Activated CD8-positive, alpha-beta T cell treated with anti-CD3 and anti-CD28 coated beads for 36 hours (primary cell): ENCODE measurements at places on chromosomes 2 and 18.

DNA sequence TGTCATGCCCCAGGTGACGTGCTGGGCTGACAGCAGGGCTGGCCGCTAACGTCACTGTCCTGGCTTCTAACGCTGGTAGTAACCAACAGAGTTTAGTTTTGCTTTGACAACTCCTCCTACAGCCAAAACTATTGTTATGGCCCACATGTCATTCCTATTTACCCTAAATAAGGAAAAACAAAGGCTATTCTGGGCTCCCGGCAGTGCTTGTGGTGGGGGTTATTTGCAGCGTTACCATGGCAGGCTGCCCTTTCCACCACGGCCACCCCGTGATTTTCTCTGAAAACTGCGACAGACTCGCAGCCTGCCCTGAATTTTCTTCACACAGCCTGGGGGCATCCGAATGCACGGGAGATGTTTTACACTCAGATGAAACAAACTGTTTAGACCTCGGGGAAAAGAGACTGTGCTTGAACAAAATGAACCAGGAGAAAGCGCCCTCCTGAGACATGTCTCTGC lies 115.2 kb downstream of the FAM210A start:
- peak; percentile 72 for DNase-seq

GRCh38 chr2:173221937-173222594 lies 132.6 kb upstream of the CDCA7 start:
- no peak for DNase-seq

DNA sequence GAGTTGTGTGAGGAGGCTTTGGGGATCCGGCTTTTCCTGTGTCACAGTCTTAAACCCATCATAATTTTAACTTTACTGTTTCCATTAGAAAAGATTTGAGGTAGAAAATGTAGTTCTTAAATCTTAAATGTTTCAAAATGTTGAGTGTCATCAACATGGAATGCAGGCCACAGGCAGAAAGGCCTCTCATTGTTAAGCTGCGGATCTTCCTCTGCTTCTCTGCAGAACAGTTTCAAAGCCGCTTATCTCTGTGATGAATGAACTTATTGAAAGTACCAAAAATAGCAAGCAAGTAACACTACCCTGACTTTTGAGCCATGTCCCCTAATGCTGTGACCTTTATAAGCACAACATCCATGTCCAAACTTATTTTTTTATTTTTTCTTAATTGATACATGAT lies 1645.8 kb downstream of the DPP10 start:
- DNase-seq = no peak

GRCh38 chr2:119425620-119426395 lies 5.8 kb upstream of the TMEM37 start:
- DNase-seq = no peak

DNA sequence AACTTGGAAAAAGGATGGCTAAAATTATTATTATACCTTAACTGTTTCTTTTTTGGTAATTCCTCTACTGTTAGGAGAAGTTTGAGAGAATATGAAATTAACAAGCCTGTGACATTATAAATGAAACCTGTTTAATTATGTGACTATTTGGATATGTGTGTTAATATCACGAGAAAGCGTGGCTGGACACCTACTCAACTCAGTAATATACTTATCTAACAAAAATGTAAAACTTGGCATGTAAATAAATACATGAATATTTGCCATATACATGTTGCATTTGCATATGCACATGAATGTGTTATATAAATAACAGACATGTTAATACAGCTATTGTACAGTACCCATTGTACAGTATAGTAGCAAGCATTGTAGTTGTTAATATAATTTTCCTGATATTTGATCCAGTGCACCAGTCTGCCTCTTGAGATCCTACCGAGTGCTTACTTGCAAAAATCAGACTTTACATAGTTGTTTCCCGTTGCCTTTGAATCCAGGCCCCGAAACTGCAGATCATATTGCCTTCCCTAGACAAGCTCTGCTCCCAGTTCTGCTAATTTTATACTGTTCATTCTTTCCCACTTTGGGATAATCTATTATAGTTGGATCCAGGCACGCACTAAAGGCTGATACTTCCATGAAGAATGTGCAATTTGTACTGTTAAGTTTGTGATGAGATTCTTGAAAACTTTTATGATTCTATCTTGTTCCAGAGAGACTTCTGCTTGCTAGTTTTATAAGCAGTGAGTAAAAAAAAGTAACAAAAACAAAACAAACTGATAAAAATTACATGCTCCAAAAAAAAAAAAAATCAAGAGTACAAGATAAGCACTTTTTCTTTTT lies 395.6 kb downstream of the ARHGAP15 start:
- DNase-seq = no peak

DNA sequence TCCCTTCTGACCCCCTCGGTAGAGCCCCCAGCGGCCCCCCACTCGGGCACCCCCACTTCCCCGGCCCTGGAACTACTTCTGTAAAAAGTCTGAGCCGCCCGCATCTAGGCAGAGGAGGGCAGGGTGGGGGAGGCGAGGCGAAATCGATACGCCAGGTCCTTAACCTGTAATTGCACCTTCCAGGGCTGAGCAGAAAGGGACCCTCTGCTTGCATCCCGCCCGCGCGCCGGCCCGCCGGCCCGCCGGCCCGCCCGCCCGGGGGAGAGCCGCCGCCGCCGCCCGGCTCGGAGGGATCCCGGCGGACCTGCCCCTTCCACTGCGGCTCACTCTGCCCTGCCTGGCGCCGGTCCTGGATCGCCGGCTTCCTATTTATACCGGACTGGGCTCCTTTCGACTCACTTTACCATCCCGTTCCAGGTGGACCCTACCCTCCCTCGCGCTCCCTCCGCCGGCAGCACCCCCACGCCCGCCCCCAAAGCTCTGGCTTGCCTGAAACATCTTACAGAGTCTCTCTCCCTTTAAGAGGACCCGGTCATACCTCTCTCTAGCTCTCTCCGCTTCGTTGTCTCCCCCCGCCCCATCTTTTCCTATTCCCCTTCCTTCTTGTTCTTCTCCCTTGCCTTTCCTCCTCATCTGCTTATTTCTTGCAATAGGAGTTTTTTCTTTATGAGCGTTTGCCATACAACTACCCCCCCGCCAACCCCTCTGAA lies 797 bp downstream of the KLHL14 start:
- DNase-seq = no peak

DNA sequence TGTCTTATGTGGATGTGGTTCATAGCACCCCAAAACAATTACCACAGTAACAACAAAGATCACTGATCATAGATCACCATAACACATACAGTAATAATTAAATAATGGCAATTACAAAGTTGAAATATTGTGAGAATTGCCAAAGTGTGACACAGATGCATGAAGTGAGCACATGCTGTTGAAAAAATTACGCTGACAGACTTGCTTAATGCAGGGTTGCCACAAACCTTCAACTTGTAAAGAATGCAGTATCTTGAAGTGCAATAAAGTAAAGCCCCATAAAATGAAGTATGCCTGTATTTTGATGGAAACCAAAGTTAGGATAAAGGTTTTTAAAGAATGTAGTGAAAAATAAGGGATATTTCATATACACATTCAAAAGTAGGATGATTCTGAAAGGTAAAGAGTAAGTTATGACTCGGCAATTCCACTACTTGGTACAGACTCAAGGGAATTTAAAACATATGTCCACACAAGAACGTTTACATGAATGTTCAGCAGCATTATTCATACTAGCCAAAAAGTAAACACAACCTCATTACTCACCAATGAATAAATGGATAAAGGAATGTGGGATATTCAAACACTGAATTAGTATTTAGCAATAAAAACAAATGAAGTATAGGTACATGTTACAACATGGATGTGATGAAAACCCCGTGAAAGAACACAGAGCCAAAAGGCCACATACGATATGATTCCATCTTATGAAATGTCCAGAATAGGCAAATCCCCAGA lies 61.6 kb downstream of the SCN9A start:
- DNase-seq = no peak

- no peak for DNase-seq
These were observed 3.7 kb downstream of the ETAA1 start for GRCh38 chr2:67400560-67401485.

GRCh38 chr2:238774980-238775509 lies 72.8 kb upstream of the TWIST2 start:
- DNase-seq = no peak

DNA sequence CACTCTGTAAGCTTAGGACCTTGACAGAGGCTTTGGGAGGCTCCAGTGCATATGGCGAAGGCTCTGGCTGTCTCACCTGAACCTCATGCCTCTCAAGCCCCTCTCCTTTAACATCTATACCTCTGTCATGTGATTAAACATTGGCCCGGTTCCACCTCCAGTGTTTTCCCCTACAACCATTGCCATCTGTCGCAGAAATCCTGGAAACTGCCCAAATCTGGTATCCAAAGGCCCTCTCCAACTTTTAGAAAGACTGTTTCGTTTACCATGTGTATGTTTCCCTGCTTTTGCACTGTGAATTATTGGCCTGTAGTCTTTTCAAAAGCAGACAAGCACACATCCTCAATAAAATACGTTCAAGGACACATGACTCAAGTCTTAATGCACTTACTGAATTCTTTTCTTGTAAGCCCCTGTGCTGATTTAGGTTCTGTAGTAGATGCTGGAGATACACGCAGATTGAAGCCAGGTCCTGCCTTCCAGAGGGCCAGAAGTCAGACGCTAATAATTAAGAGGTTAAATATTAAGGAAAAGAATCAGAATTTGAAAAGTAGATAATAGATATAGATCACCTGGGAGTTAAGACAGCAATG lies 386.4 kb upstream of the SLC14A2 start:
- DNase-seq = no peak

DNA sequence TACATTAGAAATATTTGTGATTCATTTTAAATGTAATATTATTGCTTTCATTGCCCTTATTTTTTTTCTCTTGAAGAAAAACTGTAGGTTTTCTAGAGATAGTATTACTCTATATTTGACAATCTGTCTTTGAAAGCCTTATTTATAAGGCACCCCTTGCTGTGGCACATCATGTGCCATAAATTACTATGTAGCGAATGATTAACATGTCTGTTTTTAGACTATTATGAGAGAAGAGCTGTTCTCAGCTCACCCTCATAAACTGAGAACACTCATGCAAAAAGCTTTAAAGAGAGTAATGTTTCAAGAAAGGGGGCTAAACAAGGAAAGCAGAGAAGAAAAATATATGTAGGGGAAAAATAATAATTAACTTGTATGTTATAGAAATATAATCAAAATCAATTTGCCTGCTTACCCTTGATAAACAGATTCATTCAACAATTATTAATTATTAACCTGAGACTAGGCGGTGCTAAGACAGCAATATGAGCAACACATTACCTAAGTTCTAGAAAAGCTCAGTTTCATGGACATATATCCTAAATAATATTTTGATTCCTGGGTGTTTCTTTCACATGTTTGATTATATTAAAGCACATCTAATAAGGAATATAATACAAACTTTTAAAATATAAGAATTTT lies 69.0 kb downstream of the RAB3GAP1 start:
- DNase-seq = no peak

DNA sequence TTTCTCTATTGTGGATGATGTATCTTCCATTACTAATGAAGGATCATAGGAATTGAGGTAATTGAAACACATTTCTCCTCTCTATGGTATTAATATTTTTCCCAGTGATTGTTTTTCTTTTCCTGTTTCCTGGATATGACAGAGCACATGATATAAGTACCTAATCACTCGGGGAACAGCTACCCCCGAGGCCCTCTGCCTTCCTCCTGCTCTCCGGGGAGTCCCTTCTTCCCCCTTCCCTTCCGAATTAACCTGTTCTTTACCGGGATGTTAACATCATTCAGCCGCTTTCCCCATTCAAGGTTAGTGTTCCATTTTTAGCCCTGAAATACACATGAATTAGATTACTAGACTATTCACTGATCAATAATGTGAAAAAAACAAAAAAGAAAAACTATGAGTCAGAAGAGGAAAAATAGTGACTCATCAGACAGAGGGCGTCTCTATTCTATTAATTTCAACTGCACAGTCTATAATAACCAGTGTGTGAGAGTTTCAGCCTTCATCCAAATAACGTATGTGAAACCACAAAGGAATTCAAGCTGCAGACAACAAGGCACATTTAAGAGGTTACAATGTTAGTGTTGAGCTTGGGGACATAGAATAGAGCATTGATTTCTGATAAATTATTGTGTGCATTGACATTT lies 450.8 kb downstream of the DLGAP1 start:
- DNase-seq = no peak

- DNase-seq = peak; percentile 67
These were observed 112.1 kb downstream of the KLHL29 start for GRCh38 chr2:23497063-23497462.

DNA sequence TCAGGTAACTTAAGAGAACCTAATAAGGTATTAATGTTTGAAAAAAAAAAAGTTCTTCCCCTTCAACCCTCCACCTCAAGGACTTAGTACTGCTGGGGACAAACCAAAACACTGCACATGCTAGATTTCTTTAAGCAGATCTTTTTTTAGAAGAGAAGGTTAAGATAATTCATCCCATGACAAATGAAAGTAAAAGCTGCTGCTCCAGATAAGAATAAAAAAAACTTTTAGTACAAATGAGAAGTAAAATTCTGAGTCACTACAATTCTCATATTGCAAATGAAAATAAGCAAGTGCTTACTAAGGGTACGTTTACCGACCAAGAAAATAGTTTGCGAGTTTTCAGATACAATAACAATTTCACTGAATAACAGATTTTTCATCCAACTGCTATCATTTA lies 8.9 kb downstream of the STAM2 start:
- DNase-seq = no peak

- no peak for DNase-seq
These were observed at the start of gene MC4R for GRCh38 chr18:60372596-60372995. MC4R (minus strand) TSS chr18:60372775; CDS start chr18:60372349, 426 bp downstream.

- no peak for DNase-seq
These were observed 16.9 kb downstream of the ACVR1C start for GRCh38 chr2:157611726-157612125.

DNA sequence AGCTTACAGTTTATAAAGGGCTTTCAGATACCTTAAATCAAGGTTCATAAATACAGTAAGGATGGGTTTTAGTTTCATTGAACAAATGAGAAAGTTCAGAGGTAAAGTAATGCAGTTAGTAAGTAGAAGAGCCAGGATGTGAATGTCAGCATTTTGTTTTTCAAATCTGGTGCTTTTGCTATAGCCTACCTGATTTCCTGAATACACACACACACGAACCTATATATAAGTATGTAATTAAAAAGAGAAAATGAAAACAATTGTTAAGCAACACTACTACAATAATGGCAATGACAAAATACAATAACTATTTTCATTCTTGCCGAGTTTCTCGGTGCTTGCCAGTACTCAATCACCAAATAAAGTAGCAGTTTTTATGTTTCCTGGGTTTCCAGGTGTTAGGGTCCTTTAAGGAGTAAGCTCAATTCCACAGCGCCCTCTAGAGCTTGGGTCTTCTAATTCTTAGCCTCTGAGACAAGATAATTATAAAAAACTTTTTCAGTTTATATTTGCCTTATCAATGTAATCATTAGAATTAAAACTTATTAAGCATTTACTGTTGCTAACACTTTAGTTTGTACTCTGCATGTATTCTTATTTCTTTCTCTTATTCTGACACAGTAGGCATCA lies 512.9 kb upstream of the ACVR2A start:
- peak; percentile 50 for DNase-seq

- DNase-seq = no peak
These were observed 331.4 kb upstream of the KLHL29 start for GRCh38 chr2:23053601-23054000.
